ENCODE measurements at places on chromosomes 2 and 18.

- DNase-seq: no peak
Measured at GRCh38 chr18:48866028-48866733, 84.6 kb downstream of the SMAD7 start.

DNA sequence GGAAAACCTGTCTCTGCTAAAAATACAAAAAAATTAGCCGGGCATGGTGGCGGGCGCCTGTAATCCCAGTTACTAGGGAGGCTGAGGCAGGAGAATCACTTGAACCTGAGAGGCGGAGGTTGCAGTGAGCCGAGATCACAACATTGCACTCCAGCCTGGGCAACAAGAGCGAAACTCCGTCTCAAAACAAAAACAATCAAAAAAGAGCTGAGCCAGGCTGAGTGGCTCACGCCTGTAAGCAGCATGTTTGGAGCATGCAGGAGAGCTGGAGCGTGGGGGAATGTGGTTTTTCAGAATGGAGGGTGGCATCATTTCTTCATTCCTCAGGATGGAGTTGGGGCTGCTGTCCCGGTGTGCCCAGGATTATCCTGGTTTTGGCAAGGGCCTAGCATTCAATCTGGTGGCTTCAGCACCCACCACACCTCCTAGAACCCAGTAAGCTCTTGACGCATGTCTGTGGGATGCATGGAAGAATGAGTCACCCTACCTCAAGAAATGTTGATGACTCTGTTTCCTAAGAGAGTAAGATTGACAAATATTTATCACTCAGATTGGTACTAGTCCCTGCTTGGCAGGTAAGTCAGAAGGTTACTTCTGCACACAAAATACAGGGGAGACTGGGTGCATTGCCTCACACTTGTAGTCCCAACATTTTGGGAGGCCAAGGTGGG lies 90.2 kb upstream of the ODC1 start:
- no peak for DNase-seq

DNA sequence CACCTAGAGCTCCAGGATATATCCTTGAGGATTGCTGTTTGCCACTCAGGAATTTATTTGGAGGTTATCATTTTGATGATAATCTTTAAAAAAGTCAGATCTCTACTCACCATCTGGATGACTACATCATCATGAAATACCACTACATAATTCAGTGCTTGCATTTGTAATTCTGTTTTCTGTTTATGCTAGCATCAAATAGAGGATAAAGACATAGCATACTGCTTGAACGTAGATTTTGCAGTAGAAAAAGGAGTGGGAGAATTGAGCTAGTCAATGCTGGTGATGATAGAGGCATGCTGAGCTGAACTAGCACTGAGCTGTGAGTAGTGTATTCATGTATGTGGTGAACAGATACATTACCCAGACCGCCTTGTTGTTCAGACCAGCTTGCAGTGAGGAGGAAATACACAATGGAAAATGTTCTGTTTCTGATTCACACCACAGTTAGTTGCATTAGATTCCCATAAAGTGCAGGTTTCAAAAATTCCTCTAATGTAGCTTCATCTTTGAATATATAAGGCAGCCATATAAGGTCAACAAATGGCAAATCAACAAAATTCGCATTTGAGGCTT lies 68.8 kb upstream of the CDC42EP3 start:
- DNase-seq: no peak

DNA sequence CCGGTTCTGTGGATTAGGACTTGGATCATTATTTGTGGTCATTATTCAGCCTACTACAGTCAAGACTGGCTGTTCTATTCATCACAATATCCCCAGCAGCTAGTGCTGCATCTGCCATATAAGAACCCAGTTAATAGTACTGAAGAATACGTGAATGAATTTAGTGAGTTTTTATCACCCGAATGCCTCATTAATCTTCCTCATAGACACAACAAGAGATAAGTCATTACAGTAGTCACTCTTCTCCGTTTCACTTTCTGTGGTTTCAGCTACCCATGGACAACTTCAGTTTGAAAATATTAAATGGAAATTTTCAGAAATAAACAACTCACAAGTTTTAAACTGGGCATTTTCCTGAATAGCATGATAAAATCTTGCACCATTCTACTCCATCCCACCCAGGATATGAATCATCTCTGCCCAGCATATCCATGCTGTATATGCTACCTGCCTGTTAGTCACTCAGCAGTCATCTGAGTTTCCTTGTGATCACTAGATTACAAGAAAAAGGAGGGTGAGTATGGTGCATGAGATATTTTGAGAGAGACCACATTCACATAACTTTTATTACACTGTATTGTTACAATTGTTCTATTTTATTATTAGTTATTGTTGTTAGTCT lies 363.7 kb upstream of the CHAC2 start:
- DNase-seq: no peak

GRCh38 chr2:203586206-203586605 lies 51.1 kb upstream of the RAPH1 start:
- no peak for DNase-seq

DNA sequence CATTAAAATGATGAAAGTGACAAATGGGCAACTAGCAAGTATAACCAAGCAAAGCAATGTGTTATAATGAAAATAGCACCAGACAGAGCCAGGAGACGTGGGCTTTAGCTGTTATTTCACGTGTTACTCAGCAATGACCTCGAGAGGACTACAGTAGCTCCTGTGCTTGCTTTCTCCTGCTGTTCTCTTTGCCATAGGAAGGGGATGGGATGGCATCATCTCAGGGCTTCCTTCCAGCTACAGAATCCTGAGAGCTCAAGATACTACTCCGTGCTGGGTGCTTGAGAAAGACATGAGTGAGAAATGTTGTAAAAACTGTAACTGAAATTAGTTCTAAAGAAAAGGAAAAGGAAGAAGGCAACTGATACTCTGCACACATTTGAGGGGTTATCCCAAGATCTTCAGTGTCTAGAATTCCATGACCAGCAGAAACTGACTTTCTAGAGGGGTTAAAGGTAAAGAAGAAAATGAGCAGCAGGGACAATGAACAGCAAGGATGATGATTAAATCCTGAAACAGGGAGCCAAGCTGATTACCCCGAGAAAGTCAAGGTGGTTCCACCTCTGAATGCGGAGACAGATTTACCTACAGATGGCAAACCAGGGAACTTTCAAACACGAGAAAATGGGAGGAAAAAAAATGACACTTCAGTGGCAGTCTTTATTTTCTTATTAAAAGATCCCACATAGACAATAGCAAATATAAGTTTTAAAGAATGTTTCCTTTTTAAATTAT lies 33.4 kb downstream of the GAREM1 start:
- DNase-seq: no peak

DNA sequence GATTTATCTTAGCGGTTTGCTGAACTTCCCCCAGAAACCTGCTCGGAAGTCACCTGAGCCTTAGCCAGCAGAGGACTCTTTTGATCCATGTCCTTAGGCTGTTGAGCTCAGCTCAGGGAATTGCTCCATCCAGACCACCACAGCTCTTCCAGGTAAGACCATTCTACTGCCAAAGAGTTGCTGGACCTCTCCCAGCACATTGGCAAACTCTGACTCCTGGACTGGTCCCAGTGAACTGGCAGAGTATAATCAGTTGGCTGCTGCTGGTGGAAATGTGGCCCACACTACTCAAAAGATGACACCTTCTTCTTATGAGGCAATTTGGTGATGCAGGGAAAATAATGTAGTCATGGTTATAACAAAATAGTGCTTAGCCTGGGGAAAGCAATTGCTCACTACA lies 308.8 kb upstream of the FIGN start:
- no peak for DNase-seq

DNA sequence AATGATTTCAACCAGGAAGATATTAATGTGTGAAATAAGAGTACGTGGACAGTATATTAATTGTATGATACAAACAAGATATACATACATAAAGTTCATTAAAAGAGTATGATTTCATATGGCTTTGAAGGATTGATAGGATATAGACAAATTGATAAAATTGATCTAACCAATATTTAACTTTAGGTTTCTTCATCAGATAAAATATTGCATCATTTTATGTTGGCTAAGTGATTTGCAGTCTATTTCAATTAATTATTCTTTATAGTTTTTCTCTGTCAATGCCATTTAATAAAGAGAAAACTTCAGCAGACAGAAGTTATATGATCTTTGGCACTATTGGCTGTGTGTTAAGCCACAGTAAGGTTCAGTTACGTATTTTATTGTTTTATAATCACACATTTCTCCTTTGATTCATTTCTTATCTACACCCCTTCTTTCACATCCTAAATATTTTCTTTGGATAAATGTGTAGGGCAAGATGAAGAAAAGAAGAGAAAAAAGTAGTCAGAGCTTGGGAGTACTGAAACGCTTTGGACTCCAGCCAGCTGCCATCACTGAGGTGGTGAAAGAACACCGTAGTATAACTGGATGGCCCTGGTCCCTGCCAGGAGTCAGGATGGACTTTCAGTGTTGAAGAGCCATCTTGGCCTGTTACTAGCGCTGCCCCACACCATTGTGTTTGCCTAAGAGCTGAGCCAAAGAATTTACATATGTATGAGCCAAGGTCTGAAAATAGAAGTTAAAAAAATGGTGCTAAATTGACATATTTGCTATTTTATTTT lies 9.8 kb upstream of the CPS1 start:
- DNase-seq: no peak

GRCh38 chr2:23513245-23513871 lies 128.4 kb downstream of the KLHL29 start:
- no peak for DNase-seq

DNA sequence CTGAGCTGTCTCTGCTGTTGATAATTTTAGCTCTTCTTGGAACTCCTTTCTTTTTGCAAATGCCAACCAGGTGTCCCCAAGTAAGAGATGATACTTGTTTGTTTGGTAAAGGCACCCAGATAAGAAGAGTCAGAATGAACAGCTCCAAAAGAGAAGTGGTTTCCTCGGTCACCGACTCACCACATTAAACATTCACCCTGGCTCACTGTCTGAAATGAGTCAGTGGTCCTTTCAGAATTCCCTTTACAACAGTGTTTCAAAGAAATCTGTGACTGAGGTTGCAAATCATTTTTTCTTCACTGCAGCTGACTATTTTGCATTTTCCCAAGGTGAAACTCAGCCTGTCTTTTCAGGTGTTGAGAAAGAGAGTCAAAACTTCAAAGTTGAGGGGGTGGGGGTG lies 16.2 kb upstream of the CXCR4 start:
- DNase-seq: no peak

DNA sequence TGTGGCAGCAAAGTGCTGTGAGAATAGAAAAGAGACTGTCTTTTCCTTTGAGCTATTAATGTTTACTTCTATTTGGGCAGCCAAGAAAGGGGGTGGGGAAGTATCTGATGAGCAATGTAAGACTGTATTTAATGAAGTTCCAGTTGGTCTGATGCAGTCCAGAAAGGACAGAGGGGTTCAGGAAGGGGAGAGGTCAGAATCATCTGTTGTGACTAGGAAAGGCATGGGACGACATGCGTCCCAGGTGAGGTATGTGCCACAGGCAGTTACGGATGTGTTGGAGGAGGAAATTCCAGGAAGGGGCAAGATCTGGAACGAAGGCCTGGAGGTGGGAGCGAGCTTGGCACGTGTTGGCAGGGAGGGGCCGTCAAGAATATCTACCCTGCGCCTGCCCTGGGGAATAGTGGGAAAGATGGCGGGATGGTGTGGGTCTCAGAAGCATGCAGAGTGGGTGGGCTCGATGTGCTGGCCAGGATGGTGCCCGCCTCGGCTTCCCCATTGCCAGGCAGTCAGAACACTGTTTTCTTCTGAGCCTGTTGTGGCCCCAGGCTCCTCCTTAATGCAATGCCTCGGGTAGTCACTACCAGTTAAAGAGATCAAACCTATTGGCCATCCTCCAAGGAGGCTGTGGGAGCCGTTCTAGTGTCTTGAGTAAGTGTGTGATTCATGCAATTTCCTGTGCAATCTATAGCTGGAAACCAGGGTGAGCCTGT lies 57.8 kb upstream of the TXNDC2 start:
- peak; percentile 64 for DNase-seq

DNA sequence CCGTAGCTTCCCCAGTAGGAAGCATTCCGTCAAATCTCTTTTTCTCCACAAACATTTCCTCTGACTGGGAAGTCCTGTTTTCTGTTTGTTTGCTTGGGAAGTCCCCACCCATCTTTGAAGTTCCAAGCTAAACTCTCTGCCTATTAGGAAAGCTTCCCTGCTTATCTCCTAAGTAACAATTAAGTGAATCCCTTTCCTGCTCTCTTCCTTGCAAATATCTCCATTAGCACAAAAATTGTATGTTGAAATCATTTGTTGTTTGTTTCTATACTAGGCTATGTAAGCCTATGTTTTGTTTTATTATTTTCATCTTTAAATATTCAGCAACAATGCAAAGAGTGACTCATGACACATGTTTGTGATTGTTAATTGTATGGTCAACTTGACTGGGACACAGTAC lies 812.6 kb upstream of the LRATD1 start:
- no peak for DNase-seq

GRCh38 chr2:173187941-173188788 lies 112.5 kb downstream of the MAP3K20 start:
- no peak for DNase-seq

DNA sequence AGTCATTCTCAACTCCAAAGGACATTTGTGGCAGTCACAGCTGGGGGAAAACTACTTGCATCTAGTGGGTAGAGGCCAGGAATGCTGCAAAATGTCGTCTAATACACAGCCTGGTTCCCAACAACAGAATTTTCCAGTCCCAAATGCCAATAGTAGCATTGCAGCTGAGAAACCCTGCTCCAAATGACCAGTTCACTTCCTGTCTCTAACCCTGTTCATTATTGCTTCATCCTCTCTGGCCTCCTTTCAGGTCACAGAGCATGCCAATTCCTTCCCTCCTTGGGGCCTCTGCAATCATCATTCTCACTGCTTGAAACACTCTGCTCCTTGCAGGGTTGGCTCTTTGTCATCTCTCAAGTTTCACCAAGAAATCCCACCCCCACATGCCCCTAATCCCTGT lies 139.1 kb downstream of the IRS1 start:
- no peak for DNase-seq

DNA sequence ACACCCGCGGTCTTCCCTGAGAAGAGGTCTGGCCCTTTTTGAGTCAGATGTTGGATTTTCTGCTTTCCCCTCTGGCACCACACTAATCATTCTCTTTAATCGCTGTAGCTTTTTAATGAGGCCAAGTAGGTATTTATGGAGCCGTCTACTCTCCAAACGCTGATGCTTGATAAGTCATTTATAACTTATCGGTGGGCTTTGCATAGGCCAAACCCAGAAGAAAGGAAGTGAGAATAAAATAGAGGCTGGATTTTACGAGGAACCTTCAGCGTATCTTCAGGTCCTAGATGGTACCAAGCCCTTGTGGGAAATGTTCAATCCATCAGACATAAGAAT lies 142.5 kb upstream of the CTAGE1 start:
- no peak for DNase-seq

DNA sequence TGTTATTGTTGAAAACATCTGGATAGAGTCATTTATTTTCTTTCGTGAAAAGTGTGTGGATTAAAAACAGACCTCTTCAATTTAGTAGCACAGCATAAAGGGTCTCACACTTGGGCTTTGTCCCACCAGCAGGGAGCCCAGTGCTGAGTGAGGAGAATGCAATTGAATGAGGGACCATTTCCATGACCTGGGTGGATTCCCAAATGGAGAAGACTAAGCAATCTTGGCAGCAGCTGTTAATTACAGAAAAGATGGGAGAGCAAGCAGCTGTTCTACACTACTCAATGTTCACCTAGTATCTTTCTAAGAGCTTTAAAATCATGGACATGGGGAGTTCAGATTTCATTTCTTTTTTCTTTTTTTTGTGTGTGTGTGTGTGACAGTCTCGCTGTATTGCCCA lies 121.8 kb upstream of the FN1 start:
- no peak for DNase-seq
